Uterine smooth muscle cell (primary cell): ENCODE measurements at places on chromosomes 2 and 18. TPM values are rescaled to one million over a fixed set of nuclear protein-coding genes. Genes with fewer than 3 reads are reported as not detected.

Gene GREB1
- total RNA-seq, result 1.8 and 3.0 TPM in 2 replicates

Gene MOCOS
- 2.2 and 5.6 TPM in 2 replicates for total RNA-seq

Gene MOGAT1
- not detected in 2 replicates for total RNA-seq

Gene POTEJ
- total RNA-seq, result not detected in 2 replicates

Gene SERPINB11
- total RNA-seq, result not detected in 2 replicates

Gene AQP12B
- not detected in 2 replicates for total RNA-seq

Gene RAB6D
- not detected in 2 replicates for total RNA-seq

Gene SH3RF3
- 2.1 and 4.7 TPM in 2 replicates for total RNA-seq

Gene ZDBF2
- total RNA-seq, result 12.9 and 27.4 TPM in 2 replicates

Gene SALL3
- not detected in 2 replicates for total RNA-seq

Gene NMUR1
- total RNA-seq, result under 0.01 TPM in 1 of 2 replicates, not detected in the other

Gene MARS2
- 3.1 and 4.1 TPM in 2 replicates for total RNA-seq

Gene EHBP1
- total RNA-seq, result 76.9 and 83.9 TPM in 2 replicates

Gene DSG4
- not detected in 2 replicates for total RNA-seq

Gene ANKRD29
- 2.3 and 6.1 TPM in 2 replicates for total RNA-seq

Gene REG1A
- total RNA-seq, result not detected in 2 replicates

Gene POU3F3
- not detected in 2 replicates for total RNA-seq
